Activated CD4-positive, alpha-beta T cell treated with anti-CD3 and anti-CD28 coated beads, Interleukin-2, amount 10 ng/mL, durations not matched to agents 7 days and 5 days (primary cell): ENCODE measurements at places on chromosomes 1 and 21.
A peak's percentile ranks its signal among the peaks of the same experiment; 100 is the strongest.

DNA sequence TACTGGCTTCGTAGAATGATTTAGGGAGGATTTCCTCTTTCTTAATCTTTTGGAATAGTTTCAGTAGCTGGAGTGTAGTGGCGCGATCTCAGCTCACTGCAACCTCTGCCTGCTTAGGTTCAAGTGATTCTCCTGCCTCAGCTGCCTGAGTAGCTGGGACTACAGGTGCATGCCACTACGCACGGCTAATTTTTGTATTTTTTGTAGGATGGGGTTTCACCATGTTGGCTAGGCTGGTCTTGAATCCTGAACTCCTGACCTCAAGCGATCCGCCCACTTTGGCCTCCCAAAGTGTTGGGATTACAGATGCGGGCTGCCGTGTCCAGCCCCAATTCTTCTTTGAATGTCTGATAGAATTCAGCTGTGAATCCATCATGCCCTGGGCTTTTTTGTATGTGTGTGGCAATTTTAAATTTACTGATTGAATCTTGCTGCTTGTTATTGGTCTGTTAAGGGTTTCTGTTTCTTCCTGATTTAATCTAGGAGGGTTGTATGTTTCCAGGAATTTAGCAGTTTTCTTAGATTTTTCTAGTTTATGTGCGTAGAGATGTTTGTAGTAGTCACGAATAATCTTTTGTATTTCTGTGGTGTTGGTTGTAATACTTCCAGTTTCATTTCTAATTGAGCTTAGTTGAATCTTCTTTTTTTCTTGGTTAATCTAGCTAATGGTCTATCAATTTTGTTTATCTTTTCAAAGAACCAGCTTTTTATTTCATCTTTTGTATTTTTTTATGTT is 15.3 kb downstream of the MAN1C1 start:
- no peak for DNase-seq

GRCh38 chr1:45359882-45360513 is 19.8 kb upstream of the MUTYH start:
- DNase-seq: peak; percentile 66

DNA sequence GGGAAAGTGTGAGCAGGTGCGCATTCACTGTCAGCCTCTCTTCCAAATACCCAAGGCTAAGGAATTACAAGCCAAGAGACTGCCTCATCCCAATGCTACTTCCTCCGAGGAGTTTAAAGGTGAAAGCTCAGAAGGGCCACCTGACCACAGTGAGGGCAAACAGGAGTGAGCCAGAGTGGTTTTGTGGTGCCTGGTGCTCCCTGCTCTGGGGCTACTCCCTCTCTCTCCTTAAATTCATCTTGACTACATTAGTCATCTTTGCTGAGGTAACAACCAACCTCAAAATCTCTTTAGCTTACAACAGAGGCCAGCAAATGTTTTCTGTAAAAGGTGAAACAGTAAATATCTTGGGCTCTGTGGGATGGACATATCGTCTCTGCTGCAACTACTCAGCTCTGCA is 14.2 kb upstream of the ZBTB8A start:
- DNase-seq: no peak

DNA sequence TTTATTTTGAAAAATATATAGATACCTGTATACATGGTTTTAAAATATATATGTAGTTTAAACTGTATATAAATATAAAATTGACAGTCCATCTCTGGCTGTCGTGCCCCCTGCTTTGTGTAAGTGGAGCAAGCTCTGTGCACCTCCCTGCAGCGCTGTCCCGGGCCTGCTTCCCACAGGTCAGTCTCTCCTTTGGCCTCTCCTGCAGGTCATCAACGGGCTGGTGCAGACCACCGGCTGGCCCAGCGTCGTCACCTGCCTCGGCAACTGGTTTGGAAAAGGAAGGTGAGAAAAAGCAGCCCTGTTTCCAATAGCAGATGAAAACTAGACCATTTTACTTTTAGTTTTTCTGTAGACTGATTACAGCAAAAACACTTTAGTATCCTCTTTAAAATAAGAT is 28.5 kb downstream of the SLC37A1 start:
- no peak for DNase-seq

DNA sequence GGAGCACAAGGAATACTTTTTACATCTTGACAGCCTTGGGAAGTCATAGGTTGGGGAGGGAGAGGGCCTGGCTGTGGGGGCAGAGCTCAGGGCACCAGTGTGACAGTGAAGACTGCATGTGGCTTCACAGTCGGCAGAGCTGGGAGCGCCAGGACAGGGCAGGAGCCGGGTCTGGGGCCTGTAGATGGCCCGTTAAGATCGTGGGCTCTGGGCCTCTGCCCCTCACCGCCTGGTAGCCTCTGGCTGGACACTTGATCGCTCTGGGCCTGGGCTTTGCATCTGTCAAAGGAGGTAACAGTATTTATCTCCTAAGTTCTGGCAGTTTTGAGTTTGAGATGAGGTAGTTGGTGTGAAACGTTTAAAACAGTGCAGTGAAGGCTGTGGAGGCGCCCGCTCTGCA is 4.8 kb downstream of the SLX9 start:
- no peak for DNase-seq

DNA sequence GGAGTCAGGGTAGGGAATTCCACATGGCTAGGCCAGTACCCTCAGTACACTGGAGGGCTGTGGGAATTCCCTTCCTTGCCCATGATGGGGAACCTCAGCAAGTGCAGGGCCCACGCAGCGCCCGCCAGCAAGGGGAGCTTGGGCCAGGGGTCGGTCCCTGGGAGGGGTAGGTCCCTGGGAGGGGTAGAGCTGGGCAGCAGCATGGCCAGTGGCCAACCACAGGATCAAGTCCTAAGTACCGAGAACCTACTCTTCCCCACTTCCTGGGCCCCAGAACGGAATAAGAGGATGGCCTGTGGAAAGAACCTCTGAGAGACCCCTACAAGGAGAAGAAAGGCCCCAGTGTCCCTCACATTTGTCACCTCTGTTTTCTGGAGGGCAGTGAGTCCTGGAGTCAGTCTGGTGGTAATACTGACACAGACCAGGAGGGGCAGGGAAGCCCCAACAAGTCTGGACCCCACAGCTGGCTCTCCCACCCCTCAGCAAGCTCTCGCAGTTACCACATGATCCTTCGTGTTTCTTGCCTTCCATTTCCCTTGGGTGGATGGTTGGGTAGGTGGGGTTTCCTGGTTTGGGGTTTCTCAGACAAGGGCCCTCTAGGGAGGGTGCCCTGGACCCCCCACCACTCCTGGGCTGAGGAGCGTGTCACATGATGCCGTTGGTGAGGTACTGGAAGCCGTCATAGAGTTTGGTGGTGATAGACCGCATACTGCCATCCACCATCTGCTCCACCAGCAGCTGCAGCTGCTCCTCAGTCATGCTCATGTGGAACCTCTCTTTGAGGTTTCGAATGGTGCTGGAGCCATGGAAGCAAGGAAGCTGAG is 10.3 kb downstream of the ZNF687 start:
- DNase-seq: no peak

DNA sequence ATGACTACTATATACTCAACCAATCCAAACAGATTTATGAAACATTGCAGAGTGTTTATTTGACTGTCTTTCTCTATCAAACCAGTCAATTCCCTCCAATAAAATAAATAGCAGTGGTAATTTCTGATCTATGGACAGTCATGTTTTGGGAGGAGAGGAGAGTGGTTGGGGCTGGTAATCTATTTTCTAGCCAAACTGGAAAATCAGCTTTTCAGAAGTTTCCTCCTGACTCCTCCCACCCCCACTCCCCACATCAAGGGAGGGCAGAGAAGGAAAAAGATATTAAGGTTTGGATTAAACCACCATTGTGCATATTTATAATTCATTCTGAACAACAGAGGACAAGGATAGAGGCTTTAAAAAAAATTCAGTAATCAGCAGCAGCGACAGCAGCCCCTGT is 69.4 kb upstream of the SOX13 start:
- no peak for DNase-seq

- DNase-seq: no peak
Observed at GRCh38 chr1:160578175-160578524, 1.1 kb downstream of the CD84 start.

GRCh38 chr1:214719207-214719606 is 116.2 kb downstream of the CENPF start:
- no peak for DNase-seq

DNA sequence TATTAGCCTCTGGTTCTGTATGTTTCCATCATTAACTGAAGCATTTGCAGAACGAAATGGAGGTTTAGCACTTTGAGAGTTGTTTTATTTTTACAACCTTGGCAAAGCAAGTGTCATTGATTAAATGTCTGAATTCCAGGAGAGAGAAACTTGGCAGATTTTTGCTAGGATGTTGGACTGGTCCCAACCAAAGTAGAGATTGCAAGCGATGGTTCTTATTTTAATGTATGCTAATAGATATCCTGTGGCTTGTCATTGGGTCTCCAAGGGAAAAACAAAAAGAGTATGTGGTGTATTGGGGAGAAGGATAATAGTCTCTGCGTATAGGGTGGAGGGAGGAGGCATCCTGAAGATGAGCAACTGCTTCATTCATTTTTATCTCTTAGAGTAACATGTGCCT is 457.2 kb upstream of the RUNX1 start:
- no peak for DNase-seq

DNA sequence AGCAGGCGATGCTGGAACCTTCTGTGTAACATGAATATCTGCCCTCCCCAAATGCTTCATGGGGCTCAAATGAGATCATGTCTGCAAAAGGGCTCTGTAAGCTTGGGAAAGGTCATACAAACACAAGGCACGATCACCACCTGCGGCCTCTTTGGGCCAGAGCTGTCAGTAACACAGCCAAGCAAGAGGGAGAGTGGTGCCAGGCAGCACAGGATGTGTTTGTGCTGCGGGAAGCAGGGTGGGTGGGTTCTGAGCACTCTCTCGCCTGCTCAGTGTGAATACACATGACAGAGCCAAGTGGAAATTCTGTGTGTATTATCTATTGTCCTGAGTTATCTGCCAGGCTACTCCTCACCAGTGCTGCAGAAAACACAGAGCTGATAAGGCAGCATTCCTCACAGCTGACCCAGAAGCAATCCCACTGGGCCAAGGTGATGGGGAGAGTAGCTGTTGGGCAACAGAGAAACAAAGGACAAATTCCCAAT is 101.2 kb downstream of the LAMC2 start:
- no peak for DNase-seq

- no peak for DNase-seq
Observed at GRCh38 chr1:119147661-119148090, 7.2 kb upstream of the WARS2 start.

DNA sequence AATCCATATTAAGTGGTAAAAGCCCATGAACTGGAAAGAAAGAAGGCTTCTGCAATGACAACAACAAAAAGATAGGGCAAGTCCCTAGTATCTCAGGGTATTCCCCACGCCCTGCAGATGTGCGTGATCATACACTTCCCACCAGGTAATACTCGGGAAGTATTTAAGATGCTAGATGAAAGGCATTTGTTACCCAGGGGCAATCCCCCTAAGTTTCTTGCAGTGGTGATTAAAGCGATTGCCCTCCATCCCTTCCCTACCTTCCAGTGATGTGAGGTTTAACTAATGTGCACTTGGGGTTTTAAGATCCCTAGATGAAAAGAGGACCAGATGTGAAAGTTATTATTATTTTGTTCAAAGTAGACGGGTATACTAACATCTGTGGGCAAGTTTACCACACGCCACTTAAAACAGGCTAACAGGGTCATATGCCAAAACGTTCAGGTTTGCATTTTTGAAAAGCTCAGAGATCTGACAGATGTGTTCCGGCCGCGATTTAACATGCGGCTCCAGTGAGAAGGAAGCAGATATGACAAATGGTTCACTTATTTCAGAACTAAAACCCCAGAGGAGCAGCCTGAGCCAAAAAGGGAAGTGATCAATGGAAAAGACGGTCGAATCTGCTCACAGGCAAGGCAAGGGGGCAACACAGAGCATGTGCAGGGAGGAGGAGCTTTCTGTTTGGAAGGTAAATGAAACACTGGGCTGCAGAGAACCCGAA is 17.4 kb downstream of the TIAM1 start:
- peak; percentile 65 for DNase-seq

DNA sequence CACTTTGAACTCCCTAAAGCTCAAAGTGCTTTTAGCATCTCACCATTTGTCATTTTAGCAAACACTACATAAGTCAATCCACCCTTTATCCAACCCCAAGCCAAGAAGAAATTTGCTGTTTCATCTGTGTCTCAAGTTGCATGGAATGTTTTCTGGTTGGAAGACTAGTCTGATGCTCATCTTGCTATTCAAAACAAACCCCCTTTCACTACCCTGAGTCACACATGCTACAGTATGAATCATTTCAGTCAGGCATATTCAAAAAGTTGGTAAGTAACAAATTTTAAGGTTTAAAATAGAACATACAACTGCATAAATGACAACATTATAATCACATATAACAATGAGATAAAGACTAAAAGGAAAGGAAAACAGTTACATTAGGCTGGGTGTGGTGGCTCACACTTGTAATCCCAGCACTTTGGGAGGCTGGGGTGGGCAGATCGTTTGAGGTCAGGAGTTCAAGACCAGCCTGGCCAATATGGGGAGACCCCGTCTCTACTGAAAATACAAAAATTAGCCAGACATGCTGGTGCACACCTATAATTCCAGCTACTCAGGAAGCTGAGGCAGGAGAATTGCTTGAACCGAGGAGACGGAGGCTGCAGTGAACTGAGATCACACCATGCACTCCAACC is 38.7 kb downstream of the DSTYK start:
- no peak for DNase-seq

DNA sequence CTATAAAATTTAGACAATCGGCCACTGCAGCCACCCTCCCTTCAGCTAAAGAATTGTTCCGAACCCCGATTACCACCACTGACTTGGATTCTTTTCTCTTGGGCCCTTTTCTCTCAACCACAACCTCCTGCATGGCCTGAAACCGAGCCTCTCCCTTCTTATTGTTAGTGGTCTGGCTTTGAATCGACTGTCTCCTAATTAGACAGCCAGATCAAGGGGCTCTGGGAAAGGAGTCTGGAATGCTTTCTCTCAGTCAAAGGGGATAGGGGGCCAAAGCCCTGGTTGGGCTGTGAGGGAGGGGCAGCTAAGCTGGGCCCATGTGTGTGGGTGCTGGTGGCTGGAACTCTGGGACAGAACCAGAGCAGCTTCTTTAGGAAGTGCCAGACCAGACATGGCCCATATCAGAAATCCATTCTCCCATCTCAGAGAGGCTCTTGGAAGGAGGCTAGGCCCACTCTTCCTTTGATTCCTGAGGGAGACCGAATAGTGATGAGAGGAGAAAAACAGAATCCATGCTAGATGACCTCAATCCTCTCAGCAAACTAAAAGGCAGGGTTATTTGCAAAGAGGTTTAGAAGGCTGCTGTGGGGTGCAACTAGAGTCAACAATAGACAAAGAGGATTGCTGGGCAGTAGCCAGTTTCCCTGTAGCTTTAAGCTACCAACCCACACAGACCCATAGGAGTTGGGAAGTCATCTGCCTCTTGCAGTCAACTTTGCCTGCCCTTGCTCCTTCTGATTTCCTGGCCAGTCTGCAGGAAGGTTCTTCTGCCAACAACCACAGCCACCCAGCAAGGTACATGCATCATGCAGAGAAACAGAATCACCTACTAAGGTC is 117.6 kb downstream of the AK5 start:
- DNase-seq: no peak

GRCh38 chr1:44012404-44012803 is 18.9 kb downstream of the SLC6A9 start:
- DNase-seq: no peak
